HT-29 (cell line): ENCODE measurements at places on chromosomes 2 and 18.

DNA sequence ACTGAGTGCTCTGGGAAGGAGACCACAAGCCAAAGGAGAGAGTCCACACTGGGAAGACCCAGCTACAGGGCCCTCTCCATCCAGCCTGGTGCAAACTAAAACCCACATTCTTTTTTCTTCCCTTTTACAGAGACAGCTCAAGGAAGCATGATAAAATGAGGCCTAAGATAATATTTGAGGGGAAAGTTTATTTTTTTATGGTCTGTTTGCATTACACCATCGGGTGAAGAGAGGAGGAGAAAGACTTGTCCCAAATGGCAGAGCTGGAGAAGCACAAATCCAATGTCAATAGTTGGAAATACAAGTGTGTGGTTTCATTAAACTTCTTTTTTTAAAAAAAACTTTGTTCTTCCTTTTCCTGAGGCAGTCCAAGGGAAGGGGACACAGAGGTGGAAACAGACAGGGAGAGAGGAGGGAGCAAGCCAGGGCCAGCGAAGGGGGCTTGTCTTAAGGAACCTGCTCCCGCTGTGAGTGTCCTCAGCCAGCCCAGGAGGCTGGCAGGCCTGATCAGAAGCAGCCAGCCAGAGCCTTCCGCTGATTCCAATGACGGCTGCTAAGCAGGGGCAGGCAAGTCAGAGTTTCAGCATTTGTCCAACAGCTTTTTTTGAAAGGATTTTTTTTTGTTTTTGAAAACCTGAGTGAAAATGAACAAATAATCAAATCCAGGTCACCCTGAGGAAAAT, 203.8 kb upstream of the SIX2 start:
- DNase-seq, result no peak

- DNase-seq, result no peak
These were observed 362.3 kb downstream of the FBXO15 start for GRCh38 chr18:73785300-73785699.

DNA sequence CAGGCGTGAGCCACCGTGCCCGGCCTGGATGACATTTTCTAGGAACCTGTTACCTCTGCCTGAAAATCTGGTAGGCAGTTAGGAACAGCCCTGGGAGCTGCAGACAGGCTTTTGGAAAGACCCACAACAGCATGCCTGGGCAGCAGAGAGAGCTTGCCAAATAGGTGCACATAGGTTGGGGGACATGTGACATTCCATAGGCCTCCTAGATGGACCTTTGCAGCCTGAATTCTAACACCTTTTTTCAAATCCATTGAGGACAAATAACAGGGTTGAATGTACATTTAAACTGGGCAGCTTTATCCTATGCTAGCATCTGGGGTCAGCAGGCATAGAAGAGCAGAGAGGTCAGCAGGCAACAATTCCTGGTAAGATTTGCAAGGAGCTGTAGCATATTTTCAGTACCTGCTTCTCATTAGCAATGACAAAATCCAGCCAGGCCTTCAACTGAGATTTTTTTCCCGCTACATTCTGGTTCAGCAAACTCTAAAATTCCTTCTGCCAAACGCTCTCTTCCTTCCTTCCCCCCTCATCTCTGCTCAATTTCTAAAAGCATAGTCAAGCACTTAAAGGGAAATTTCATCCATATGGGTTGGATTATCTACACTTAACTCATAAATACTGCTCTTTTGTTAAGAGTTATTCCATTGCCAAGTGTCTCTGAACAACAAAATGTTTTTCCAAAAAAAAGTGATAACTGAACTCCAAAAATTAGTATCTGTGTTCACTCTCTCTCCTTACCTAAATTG, 75.2 kb downstream of the SOWAHC start:
- DNase-seq, result no peak

DNA sequence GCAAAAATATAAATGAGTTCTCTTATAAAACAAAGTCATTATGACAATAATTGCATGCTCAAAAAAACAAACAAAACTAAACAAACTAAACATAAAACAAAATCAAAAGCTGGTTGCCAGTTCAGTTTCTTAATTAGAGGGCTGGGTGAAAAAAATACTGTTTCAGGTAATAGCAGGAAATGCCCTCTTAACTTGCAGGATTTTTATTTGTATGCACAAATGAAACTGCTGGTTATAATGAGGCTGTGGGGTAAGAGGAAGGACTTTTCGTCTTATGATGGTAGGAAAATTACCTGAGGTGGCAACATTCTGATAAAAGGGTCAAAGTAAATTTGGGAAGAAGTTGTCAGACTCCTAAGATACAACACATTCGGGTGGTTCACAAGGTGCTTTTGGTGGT, 21.5 kb upstream of the CDKL4 start:
- DNase-seq, result no peak

DNA sequence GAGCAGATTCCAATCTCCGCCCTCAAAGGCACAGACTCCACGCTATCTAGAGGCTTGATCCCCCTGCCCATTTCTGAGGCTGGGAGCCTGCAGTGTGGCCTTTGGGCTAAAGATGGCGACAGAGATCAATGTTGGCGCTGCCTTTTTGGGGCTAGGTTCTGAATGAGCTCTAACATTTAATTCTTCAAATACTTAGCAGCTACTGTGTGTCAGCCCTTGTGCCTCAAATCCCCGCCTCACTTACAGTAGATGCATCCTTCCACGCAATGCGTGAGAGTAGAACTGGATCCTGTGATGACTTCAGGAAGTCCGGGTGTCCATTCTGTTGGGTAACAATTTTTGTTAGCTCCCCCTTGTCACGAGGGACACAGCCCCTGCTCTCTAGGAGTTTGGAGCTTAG, 12.4 kb downstream of the IL1F10 start:
- peak; percentile 72 for DNase-seq
